Vagina (tissue), 2 donors: ENCODE measurements at places on chromosomes 16 and 17.

DNA sequence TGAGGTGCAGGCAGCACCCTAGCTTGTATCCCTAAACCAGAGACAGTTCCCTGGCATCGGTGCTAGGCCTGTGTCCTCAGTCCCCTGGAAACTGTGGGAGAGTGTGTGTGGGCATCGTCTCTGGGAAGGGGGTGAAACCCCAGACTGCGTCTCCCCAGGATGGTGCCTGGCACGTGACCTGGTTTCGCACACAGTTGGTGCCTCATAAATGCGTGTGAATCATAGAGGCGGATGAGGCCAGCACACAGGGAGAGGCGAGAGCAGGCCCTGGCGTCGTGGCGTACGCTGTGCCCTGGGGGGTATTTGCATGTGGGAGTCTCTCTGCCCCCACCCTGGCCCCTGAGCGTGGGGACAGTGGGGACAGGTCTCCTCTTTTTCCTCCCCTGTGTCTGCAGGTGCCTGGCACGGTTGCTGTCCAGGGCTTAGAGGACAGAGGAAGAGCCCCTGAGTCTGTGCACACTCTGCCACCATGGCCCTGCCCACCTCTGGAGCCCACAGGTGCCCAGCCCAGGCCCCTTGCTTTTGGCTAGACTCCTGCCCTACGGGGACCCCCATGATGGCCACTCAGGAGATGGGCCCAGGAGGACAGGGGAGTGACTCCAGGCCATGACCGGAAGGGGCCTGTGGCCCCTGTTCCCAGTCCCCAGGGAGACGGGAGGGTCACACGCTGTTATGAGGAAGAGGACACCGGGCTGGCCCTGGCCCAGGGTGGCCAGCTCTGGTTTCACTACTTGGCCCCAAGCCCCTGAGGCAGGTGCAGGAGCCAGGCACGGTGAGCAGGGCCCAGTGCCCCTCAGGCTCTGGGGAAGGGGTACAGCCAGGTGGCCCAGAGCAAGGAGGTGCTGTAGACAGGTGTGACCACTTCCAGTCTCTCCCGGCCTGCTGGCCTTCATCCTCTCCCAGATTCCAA, 1.3 kb upstream of the FSCN2 start:
- DNase-seq, result no peak

GRCh38 chr17:47278561-47278960, 24.9 kb downstream of the ITGB3 start:
- DNase-seq, result no peak

DNA sequence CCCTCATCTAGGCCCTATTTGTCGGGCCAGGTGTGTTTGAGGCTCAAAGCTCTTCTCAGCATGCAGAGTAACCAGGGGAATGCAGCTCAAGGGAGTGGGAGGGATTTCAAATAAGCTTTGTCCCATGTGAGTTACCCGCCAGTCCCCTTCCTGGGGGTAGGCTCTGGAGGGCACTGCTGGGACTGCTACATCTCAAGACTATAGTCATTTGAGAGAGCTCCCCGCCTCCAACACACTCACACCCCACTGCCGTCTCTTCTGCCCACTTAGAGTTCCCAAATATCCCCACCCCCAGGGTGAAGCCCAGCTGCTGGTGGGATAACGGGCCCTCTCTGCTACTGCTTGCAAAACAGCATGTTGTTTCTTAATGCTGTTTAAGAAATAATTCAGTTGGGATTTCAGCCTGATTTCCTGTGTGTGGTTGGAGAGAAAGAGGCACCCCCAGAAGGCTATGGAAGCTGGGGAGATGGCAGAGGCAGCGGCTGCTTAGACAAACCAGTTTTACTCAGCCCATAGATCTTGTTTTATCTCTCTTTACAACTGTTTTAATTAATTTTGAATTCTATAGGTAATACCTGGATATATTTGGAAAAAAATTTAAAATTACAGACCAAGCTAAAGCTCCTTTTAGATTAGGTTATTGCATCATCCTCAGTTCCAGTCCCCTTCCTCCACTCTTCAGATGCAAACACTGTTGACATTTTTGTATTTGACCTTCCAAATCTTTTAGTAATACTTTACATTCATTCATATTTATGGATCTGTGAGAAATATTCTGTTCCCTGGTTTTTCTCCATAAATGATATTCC, 4.1 kb upstream of the MPO start:
- DNase-seq, result no peak

DNA sequence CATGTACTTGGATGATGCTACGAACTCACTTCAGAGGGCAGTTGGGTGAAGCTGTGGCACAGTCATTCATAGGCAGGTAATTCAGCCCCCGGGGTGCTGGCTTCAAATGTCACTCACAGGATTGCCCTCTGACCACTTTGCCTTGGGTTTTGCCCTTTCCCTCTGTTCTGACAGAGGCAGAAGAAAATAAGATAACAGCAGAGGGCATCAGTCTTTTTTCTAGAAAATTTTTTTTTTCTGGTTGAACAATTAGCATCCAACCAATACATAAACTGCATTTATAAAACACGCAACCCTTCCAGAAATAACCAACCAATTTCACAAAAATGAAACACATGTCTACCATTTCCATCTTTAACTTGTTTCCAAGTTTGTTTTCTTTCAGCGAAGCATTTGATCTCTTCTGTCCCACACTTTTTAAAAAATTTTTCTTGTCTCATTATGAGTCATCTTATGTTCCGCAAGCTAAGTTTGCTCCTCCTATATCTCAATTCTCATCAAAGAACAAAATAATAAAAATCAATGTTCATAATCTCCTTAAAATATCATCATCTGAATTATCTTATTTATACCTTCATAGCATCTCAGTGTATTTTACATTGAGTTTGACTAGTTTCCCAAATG, 15.6 kb downstream of the NACA2 start:
- DNase-seq, result no peak

GRCh38 chr16:64234200-64234599, 887.7 kb downstream of the CDH11 start:
- no peak for DNase-seq
